ENCODE measurements at places on chromosomes 1 and 21. TPM values are rescaled to one million over a fixed set of nuclear protein-coding genes. Genes with fewer than 3 reads are reported as not detected.
A peak's percentile ranks its signal among the peaks of the same experiment; 100 is the strongest.

- DNase-seq = no peak
Measured at GRCh38 chr1:24866211-24867083, 63.6 kb downstream of the RUNX3 start.

DNA sequence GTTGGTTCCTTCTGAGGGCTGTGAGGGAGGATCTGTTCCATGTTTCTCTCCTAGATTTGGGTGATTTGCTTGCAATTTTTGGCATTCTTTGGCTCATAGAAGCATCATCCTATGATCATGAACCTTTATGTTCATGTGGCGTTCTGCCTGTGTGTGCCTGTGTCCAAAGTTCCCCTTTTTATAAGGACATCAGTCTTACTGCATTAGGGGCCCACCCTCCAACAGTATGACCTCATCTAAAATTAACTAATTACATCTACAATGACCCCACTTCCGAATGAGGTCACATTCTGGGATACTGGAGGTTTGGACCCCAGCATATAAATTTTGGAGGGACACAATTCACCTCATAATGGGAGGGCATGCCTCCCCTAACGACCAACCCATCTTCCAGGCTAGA, 12.8 kb upstream of the CAMK1G start:
- no peak for DNase-seq

DNA sequence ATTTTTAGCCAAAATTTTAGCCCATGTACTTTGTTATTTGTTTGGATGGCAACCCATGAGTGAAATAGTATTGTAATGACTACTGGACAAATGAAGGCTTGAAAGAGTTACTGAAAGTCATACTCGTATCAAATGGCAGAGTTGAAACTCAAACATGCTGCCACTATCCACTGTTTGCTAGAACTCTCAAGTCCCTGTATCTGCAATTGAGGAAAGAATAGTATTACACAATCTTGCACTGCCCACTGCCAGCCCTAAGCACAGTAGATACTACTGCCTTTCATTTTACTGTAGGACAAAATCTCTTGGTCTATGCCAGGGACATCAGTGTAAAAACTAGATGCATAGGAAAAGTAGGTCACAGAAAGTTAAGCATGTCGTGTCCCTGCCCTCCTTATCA, 581.1 kb upstream of the PLXNA2 start:
- no peak for DNase-seq

DNA sequence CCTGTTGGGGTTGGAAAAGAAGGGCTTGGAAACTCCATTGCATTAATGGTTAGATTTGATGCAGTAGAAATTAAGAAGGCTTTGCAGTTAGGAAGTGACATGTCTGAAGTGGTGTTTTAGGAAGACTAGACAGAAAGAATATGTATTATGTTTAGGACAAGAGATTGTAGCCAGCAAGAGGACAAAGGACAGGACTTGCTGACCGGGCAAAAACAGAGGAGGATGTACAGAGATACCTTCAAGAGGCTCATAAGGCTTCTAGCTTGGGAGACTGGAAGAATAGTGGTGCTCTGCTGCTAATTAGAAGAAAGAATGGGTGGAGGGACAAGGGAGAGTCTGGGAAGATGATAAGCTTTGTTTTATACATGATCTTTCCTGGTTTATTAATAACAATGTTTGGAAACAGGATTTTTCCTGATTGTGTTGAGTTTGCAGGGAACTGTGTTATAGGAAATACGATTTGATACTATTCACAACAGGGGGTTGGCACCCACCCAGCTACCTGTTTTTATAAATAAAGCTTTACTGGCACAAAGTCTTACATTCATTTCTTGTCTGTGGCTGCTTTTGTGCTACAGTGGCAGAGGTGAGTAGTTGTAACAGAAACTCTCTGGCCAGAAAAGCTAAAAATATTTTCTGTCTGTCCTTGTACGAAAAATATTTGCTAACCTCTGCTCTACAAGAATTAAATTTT, 37.1 kb upstream of the TMCO2 start:
- no peak for DNase-seq

Gene MYBPH
- not detected for total RNA-seq

DNA sequence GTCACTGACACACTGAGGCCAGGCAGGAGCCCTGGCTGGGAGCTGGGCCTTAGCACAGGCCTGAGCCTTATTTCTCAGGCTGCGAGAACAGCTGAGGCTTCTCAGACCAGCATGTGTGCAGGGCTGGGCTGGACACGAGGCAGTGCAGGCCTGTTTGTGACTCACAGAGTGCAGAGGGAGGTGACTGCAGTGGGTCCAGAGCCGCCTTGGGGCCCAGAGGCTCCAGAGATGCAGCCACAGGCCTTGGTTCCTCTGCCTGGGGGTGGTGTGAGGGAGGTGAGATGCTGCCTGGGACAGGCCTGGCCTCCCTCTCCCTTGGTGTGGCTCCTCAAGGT, 61.2 kb upstream of the ETV3 start:
- peak; percentile 19 for DNase-seq

- peak; percentile 71 for DNase-seq
Measured at GRCh38 chr1:226872437-226872836, 2.0 kb downstream of the PSEN2 start.

- DNase-seq = no peak
Measured at GRCh38 chr21:39057121-39057520, 126.1 kb downstream of the PSMG1 start.

DNA sequence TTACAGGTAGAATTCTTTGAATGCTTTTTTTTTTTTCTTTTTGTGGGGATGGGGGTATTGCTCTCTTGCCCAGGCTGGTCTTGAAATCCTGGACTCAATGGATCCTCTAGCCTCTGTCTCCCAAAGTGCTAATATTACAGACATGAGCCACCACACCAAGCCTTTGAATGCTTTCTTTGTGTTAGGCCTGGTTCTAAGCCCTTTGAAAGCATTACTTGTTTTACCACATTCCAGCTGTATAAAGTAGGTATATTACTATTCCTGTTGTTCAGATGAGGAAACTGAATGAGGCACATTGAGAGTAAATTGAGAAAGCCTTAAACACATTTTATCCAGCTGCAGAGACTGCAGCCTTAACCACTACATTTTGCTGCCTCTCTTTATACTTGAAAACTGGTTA, 841.8 kb upstream of the ADGRL4 start:
- DNase-seq = peak; percentile 10

Gene OR2L2
- not detected for total RNA-seq

Gene UTS2
- total RNA-seq = not detected

Gene PLEKHG5
- total RNA-seq = 5.0 TPM

DNA sequence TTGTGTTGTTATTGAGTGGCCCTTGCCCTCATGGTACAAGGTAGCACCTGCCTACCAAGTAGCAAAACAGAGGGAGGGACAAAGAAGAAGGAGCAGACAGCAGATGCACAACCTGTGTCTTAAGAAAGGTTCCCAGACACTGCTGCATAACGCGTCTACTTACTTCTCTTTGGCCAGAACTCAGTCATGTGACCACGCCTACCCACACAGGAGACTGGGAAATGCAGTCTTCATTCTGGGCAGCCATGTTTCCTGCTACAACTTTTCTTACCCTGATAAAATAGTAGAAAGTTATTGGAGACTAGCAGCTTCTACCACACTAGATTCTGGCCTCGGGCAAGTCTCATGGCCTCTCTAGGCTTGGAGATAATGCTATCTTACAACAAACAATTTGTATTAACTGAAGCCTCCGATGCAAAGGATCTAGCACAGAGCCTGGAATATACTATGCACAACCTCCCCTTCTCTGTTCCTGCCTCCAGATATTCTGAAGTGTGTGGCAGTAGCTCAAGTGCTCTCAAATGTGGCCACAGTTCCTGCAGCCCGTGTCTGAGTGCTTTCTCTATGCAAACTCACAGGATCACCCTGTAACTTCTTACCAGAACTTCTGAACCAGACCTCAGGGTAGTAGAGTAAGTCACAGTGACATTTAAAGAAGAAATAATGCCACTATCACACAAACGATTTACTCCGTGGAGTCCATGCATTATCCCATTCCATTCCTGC, 34.1 kb upstream of the BTG2 start:
- DNase-seq = peak; percentile 76

GRCh38 chr1:3350506-3351261, 103.8 kb upstream of the ARHGEF16 start:
- no peak for DNase-seq

DNA sequence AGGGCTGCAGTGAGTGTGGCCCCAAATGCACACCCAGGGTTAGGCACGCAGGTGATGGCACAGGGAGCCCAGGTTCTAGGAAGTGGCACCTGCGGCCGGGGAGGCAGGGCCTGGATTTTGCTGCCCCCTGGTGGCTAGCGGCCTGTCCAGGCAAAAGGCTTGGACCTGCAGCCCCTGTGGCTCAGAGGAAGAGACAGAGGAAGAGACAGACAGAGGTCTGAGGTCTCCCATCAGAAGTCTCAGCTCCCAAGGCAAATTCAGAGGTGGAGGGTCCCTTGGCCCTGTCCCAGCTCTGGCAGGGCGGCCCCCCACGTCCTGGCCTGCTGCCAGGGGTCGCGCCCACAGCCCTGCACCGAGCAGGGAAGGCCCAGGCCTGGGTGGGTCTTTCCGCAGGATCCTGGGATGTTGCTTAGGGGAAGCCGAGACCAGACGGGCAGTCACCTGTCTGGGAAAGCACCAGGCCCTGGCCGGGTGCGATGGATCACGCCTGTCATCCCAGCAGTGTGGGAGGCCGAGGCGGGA, 8.0 kb upstream of the TNFRSF14 start:
- peak; percentile 56 for DNase-seq

Gene ACTN2
- under 0.01 TPM for total RNA-seq

- DNase-seq = no peak
Measured at GRCh38 chr1:935751-936231, 12.1 kb downstream of the SAMD11 start.

DNA sequence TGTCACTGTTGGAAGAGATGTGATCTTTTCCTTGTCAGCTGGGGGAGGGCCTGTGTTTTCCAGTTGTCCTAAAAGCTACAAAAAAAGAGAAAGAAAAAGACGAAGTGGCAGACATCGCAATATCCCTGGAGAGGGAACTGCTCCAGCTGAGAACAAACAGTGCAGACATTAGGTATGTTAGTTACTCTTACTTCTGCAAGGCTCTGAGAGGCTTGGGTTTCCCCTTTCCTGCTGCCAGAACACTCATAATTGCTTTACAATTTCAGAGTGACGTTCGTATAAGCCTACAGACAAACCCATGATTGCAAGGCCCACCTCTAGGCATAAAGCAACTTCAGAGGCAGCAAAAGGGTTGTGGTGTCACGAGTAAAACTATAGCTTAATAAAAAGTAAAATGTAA, 31.1 kb downstream of the CD160 start:
- peak; percentile 33 for DNase-seq

GRCh38 chr21:25640202-25640942, 1.3 kb downstream of the JAM2 start:
- DNase-seq = no peak

DNA sequence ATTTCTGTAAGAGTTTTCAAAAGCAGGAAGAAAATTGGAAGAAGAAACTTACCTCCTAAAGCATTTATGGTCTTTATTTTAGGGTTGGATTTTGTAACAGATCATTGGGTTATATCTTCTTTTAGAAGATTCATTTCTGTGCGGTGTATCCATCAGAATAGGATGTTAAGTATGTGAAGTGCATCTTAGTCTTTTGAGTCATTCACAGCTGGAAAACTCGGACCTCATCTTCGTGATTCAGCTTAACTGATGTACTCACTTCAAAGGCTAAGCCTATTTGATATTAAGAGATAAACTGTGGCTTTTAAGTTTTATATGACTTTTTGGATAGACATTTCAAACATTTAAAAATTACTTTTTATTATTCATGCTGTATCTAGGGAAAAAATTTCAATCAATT, 56.3 kb downstream of the GIPC2 start:
- DNase-seq = peak; percentile 95

DNA sequence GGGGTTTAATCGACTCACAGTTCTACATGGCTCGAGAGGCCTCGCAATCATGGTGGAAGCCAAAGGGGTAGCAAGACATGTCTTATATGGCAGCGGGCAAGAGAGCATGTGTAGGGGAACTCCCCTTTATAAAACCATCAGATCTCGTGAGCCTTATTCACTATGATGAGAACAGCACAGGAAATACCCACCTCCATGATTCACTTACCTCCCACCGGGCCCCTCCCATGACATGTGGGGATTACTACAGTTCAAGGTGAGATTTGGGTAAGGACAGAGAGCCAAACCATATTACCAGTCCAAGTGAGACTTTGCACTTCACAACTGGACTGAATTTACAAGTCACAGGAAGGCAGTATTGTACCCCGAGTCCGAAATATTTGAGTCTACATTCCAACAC, 73.9 kb upstream of the ANGPTL1 start:
- DNase-seq = no peak

DNA sequence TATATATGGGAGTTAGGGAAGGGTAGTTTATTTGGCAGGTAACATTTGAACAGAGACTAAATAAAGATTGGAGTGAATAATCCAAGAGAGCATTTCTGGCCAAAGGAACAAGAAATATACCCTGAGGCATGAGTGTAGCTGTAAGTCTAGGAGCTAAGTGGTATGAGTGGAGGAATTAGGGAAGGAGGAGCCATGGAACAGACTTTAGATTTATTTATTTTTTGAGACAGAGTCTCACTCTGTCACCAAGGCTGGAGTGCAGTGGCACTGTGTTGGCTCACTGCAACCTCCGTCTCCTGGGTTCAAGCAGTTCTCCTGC, 18.4 kb downstream of the CAPZA1 start:
- no peak for DNase-seq

DNA sequence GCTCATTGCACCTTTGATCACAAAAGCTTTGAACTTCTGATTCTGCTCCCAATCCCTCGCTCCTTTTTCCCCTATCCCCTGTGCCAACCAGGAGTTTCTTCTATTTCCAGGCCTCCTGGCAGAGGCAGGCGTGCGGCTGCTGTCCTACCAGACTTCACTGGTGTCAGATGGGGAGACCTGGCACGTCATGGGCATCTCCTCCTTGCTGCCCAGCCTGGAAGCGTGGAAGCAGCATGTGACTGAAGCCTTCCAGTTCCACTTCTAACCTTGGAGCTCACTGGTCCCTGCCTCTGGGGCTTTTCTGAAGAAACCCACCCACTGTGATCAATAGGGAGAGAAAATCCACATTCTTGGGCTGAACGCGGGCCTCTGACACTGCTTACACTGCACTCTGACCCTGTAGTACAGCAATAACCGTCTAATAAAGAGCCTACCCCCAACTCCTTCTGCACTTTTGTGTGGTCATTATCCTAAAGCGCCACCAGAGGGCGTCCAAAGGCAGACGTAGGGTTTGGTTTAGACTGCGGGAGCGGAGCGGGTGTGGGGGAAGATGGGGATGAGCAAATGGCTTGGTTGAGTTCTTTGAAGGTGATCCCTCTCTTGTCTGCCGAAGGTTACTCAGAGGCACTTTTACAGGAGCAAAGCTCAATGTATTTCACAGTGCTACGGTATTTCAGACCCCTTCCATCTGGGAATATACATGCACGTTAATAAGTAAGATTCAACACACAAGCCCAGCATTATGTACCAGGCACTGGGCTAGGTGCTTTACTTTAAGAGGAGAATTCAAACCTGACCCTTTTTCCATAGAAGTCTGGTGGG, 24.7 kb downstream of the HMGCS2 start:
- peak; percentile 79 for DNase-seq

DNA sequence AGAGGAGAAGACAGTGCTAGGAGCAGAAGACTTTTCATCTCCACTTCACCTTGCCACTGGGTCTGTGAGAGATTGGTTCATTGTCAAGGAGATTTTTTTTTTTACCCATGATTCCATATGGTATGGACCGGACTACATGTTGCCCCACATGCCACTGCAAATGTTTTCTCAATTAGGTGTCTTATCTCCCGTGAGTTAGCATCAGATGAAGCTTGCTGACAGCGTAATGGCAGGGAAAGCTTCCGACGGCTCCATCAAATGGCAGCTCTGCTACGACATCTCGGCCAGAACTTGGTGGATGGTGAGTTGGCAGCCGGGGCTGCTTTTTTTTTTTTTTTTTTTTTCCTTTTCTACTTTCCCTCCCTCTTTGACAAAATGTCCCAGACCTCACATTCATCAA, 217.2 kb upstream of the NFIA start:
- DNase-seq = no peak
